ENCODE measurements at places on chromosomes 5 and 9. TPM values are rescaled to one million over a fixed set of nuclear protein-coding genes. Genes with fewer than 3 reads are reported as not detected.

Gene CD14
- 3.2 TPM for total RNA-seq

Gene F12
- total RNA-seq: 0.85 TPM

Gene AQP7
- total RNA-seq: not detected

Gene TEX48
- total RNA-seq: not detected

Gene RNF183
- not detected for total RNA-seq

Gene PCDHA6
- 0.17 TPM for total RNA-seq

Gene WNT8A
- total RNA-seq: not detected

Gene PCDHB9
- total RNA-seq: 0.14 TPM

Gene PRDM9
- total RNA-seq: not detected

Gene FOXI1
- not detected for total RNA-seq

Gene SLC6A18
- not detected for total RNA-seq

Gene LCN10
- not detected for total RNA-seq

Gene BTNL9
- 0.05 TPM for total RNA-seq

Gene GFPT2
- 0.68 TPM for total RNA-seq

Gene ALDH1A1
- 1,650 TPM for total RNA-seq

Gene SVEP1
- total RNA-seq: 0.05 TPM

Gene DBH
- total RNA-seq: not detected

Gene SAXO1
- not detected for total RNA-seq

Gene CNTNAP3B
- total RNA-seq: 87.2 TPM

Gene CDHR2
- under 0.01 TPM for total RNA-seq
